Vagina (tissue), 2 donors: ENCODE measurements at places on chromosomes 5 and 9.

DNA sequence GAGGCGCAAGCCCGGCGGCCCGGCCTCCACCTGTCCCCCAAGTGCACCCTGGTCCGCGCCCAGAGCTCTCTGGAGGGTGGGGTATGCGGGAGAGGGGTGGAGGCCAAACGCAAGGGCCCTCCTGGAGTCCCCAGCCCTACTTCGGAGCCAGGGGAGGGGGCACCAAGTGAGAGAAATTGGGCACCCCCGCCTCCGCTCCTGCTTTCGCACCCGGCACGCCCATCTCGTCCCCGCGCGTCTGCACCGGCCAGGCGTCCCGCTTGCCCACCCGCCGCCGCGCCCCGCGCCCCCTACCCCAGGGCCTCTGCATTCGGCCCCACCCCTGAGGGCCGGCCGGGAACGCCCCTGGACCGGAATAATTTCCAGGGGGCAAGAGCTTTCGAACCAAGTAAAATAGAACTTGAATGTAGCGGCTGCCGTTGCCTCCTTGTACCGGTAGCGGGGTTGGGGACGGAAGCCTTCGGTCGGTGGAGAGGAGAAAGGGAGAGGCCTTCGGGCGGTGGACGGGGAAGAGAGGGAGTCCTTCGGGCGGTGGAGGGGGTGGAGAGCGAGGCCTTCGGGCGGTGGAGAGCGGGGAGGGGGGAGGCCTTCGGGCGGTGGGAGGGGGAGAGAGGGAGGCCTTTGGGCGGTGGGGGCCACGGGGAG is 694 bp upstream of the PHPT1 start:
- no peak for DNase-seq

- no peak for DNase-seq
Observed at GRCh38 chr5:128262911-128263310, 179.3 kb downstream of the SLC12A2 start.

GRCh38 chr9:120791161-120791560 is 2.1 kb downstream of the FBXW2 start:
- DNase-seq, result no peak

- no peak for DNase-seq
Observed at GRCh38 chr9:132983491-132984201, 5.2 kb downstream of the GFI1B start.

GRCh38 chr5:82351754-82352145 is 73.6 kb upstream of the RPS23 start:
- no peak for DNase-seq

GRCh38 chr9:124617477-124618141 is 110.4 kb upstream of the NR5A1 start:
- DNase-seq, result no peak

DNA sequence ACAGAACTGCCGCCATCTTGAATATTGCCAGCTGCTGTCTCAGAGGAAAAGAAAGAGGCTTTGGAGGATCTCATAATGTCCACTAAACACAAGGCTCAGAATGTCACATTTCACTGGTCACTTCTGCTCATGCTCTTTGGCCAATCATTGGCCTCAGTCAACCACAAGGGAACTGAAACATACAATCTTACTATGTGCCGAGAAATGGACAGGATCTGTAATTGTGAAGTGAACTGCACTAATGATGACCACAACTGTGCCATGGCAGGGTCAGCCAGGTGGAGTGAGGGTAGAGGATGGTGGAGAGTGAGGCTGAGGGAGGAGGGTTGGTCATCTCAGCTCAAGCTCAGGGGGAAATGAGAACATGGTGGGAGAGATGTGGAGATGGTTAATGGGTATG is 32.8 kb downstream of the GDNF start:
- DNase-seq, result no peak

GRCh38 chr9:72042928-72043327 is 17.5 kb downstream of the C9orf57 start:
- no peak for DNase-seq
